Hindlimb muscle (tissue), 1 donor: ENCODE measurements at places on chromosomes 11 and 22.

- no peak for DNase-seq
These were observed 22.5 kb downstream of the RHOD start for GRCh38 chr11:67079065-67079705.

GRCh38 chr11:77471558-77472193, 2.2 kb downstream of the PAK1 start:
- DNase-seq: no peak

- no peak for DNase-seq
These were observed 67.0 kb upstream of the CCND1 start for GRCh38 chr11:69573761-69574607.

GRCh38 chr22:39983346-39983745, 11.4 kb upstream of the FAM83F start:
- DNase-seq: no peak

DNA sequence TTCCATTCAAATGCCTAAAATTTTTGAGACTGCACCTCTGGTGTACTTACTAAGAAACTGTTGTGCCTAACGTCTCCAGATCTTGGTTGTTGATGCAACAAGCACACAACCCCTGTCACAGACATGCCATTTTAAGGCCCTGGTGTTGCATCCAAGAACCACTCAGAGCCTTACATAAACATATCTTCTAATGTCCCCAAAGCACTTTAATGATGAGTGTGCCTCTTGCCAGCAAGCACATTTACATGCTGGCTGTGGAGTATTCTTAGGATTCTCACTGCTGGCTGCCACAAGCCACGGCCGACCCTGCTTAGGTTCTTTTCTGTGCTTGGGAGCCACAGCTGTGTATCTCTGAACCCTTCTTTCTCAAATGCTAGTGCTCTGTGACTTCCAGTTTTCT, 201.4 kb downstream of the ADAMTS15 start:
- DNase-seq: no peak

DNA sequence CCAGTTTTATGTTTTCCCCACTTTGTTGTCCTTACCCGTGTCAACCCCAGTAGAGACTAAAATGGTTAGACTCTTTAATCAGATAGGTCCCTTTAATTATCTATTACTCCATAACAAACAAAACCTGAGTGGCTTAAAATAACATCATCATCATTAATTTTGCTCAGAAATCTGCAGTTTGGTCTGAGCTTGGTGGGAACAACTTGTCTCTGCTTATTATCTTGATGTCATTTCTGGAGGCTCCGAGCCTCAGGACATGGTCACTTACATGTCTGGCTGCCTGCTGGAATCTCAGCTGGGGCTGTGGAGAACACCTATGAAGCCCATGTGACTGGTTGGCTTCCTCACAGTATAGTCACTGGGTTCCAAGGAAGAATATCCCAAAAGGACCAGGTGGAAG, 26.7 kb downstream of the UVRAG start:
- DNase-seq: no peak
